T-cell (primary cell): ENCODE measurements at places on chromosomes 16 and 17.

GRCh38 chr17:80773243-80773991 lies 218.2 kb upstream of the CHMP6 start:
- DNase-seq: no peak

DNA sequence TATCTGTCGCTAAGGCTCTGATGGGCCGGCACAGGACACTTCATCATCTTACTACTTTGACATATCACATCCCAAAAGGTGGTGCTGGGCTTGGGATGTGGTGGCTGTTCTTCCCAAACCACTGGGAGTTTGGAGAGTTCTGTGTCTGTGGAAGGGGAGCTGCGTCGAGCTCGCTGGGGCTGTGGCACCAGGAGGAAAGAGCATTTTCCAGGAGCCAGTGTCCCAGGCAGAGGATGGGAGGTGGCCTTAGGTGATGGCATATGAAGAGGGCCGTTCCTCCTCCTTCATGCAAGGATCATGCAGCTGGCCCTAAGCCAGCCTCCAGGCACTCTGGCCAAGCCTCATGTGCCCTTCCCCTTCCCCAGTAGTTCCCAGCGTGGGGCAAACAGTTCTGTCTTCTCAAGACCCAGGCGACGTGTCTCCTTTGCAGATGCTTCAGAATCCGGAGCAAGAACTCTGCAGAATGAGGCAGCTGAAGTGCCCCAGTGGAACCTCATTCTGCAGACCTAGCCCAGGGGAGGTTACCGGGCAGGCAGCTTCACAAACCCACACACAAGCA lies 89.4 kb upstream of the TNRC6C start:
- no peak for DNase-seq

DNA sequence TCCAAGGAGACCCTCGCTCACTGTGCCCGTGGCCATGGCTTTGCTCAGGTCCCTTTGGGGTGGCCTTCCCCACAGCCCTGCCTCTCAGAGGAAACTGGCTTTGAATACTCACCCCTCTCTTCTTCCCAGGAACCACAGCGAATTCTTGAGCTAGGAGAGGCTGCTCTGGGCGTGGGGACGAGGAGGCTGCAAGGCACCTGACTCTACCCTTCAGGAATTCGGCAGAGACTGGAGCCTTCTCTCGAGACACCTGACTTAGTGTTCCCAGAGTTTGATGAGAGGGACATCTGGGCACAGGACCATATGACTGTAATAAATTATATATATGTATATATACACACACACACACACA lies 6.2 kb downstream of the LLGL2 start:
- no peak for DNase-seq

- peak; percentile 43 for DNase-seq
Measured at GRCh38 chr17:76383546-76384221, 725 bp upstream of the SPHK1 start.

GRCh38 chr16:84822990-84823389 lies 3.2 kb downstream of the CRISPLD2 start:
- DNase-seq: no peak

GRCh38 chr16:88437367-88437964 lies 15.6 kb upstream of the ZFPM1 start:
- peak; percentile 65 for DNase-seq

- no peak for DNase-seq
Measured at GRCh38 chr16:68366062-68366461, 55.2 kb downstream of the PRMT7 start.

GRCh38 chr17:58066401-58066800 lies 16.8 kb upstream of the DYNLL2 start:
- DNase-seq: no peak

- DNase-seq: no peak
Measured at GRCh38 chr17:82098939-82099763, 1.1 kb upstream of the FASN start.

GRCh38 chr17:5580367-5580766 lies 3.9 kb downstream of the NLRP1 start:
- DNase-seq: no peak

- DNase-seq: no peak
Measured at GRCh38 chr16:71807905-71808592, 585 bp downstream of the AP1G1 start.

- DNase-seq: no peak
Measured at GRCh38 chr16:1036166-1036565, 36.4 kb upstream of the SSTR5 start.

DNA sequence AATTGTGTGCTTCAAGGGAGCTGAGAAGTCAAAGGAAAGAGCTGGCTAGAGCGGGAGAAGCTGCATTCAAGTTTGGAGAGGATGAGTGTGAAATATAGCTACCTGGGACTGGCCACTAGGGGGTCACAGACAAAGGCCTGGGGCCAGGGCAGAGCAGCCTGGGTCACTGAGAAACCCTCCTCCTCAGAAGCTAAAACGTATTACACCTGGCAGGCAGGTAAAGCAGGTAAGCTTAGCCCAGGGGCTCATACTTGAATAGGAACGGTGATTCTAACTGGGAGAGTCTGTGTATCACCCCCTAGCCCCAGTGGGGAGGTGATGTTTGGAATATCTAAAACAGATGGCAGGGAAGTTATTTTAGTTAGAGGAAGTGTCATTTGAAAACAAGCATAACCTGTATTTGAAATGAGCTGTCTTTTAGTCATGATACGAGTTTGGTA lies 6.8 kb downstream of the KRT37 start:
- DNase-seq: no peak

DNA sequence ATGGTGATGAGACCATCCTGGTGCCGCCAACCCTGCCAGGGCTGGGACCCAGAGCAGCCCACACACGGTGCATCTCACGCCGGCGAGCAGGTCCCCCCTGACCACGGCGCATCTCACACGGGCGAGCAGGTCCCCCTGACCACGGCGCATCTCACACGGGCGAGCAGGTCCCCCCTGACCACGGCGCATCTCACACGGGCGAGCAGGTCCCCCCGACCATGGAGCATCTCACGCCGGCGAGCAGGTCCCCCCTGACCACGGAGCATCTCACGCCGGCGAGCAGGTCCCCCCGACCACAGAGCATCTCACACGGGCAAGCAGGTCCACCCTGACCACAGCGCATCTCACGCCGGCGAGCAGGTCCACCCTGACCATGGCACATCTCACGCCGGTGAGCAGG lies 59.2 kb downstream of the MRM3 start:
- no peak for DNase-seq

- DNase-seq: no peak
Measured at GRCh38 chr17:47131761-47132160, 57.3 kb downstream of the CDC27 start.

- DNase-seq: no peak
Measured at GRCh38 chr17:50452630-50453300, 15.9 kb downstream of the CHAD start.

GRCh38 chr17:79081571-79082276 lies 7.1 kb downstream of the ENGASE start:
- no peak for DNase-seq
